ENCODE measurements at places on chromosomes 7 and 10.

DNA sequence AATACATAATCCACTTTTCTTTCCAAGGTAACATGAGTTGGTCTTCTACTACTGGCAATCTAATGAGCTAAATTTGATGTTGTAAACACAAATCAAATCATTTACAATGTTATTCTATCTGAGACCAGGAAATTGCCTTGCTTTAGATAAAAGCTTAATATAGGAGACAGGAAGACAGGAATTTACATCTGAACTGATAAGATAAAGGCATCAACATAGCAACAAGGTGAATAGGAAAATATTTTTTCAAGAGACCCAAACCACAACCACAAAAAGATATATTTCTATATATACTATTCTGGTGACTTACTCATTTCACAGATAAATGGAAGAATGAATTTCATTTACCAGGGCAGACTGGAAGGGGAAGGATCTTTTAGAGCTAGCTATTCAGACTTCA is 46.3 kb upstream of the CALCR start:
- no peak for DNase-seq

GRCh38 chr7:68015978-68016532 is 1019.4 kb downstream of the TYW1 start:
- DNase-seq, result no peak

DNA sequence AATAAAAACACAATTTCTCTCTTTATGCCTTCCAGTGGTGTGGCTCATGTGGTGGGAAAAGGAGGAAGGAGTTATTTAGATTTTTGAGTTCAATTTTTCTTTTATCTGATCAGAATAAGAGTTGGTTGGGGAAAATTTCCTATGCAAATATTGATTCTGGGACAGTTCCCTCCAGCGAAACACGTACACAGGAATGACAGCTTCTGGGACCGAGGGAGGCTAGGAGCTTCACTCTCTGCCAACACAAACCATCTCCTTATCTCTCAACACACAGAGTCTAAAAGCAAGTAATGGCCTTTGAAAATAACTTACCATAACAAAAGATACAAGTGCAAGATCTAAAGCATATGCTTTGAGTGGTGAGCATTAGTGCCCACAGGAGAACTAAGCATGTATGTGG is 122.7 kb downstream of the RAPGEF5 start:
- peak; percentile 51 for DNase-seq

GRCh38 chr7:84508606-84509005 is 314.0 kb upstream of the SEMA3A start:
- no peak for DNase-seq

- DNase-seq, result no peak
These were observed 178.3 kb downstream of the SKIDA1 start for GRCh38 chr10:21347043-21347784.

- DNase-seq, result no peak
These were observed 14.5 kb downstream of the DNAJB9 start for GRCh38 chr7:108584211-108584610.

DNA sequence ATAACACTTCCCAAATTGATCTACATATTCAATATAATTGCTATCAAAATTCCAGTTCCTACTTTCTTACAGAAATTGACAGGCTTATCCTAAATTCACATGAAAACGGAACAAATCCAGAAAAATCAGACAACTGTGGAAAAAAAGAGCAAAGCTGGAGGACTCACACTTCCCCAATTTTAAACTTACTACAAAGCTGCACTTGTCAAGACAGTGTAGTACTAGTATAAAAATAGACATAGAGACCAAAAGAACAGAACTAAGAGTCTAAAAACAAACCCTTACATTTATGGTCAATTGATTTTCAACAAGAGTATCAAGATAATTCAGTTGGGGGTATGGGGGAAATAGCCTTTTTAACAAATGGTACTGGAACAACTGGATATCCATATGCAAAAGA is 27.5 kb downstream of the LMBR1 start:
- DNase-seq, result no peak
